ENCODE measurements at places on chromosomes 3 and 15.

DNA sequence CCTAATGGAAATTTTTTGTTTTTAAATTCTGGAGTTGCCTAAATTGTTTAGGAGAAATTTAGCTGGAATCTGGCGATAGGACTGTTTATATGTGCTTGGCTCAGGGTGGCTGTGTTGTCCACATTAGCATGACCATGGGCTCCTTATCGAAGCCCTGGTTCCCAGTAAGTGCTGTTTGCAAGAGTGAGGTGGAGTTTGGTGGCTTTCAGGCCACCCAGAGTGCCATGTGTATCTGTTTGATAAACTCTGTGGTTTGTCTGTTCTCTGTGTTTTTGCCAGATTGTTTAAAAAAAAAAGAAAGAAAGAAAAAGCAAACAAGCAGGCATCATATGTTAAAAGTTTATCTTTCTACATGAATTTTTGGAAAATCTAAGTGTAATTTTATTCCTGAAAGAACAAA lies 51.5 kb downstream of the PLCL2 start:
- DNase-seq, result no peak

GRCh38 chr3:197456261-197457091 lies 99.3 kb downstream of the BDH1 start:
- peak; percentile 24 for DNase-seq

GRCh38 chr15:29403772-29404171 lies 134.2 kb upstream of the NSMCE3 start:
- DNase-seq, result no peak

- DNase-seq, result no peak
Observed at GRCh38 chr3:173823911-173824460, 426.4 kb downstream of the NLGN1 start.

GRCh38 chr15:57570994-57571393 lies 20.7 kb upstream of the MYZAP start:
- DNase-seq, result no peak

GRCh38 chr3:182149594-182149993 lies 437.9 kb downstream of the SOX2 start:
- DNase-seq, result no peak

- no peak for DNase-seq
Observed at GRCh38 chr3:63387568-63387967, 109.5 kb downstream of the SYNPR start.

- no peak for DNase-seq
Observed at GRCh38 chr3:133447750-133448477, 48.1 kb downstream of the BFSP2 start.

GRCh38 chr3:186759231-186759930 lies 24.0 kb upstream of the EIF4A2 start:
- DNase-seq, result no peak

DNA sequence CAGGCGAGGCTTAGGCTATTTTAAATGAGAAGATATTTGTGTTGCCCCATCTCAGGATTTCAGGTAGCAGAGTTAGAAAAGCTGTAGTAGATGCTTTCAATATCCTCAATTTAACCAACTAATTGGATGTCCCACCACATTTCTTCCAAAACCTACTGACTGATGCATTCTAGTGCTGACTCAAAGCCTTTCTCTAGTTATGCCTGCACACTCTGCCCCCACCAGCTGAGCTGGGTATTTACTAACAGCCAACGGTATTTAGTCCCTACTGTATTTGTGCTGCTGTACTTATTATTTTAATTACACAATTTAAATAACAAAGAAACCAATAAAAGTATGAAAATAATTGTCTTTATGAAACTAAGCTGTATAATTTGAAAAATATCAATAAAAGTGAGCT lies 139.5 kb downstream of the OSBPL10 start:
- no peak for DNase-seq

GRCh38 chr15:60721707-60722106 lies 242.8 kb upstream of the ICE2 start:
- no peak for DNase-seq

- DNase-seq, result no peak
Observed at GRCh38 chr3:98440283-98440682, 22.7 kb upstream of the OR5K1 start.

- no peak for DNase-seq
Observed at GRCh38 chr3:16404349-16404895, 109.1 kb downstream of the RFTN1 start.

- DNase-seq, result no peak
Observed at GRCh38 chr3:182165234-182165633, 453.5 kb downstream of the SOX2 start.

DNA sequence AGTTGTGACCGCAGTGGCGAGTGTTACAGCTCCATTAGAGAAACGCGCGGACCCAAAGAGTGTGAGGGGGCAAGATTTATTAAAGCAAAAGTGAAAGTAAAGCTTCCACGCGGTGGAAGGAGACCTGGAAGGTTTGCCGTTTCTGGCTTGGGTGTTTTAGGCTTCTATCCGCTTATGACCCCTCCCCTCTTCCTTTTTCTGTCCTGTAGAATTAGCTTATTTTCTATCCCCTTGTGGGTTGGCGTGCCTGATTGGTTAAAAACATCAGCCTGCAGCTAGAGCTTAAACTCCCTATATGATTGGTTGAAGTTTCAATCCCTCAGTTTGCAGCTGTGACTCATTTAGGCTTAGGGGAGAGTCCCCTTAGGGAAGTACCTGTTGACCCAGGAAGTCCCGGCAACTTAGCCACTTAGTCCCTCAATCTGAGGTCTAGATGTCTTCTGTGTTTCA lies 39.6 kb downstream of the C3orf38 start:
- no peak for DNase-seq

Data from activated effector memory CD4-positive, alpha-beta T cell treated with Interleukin-2 at 50 U/mL for 16 hours (primary cell).